NAMALWA (cell line): ENCODE measurements at places on chromosomes 1 and 21.

DNA sequence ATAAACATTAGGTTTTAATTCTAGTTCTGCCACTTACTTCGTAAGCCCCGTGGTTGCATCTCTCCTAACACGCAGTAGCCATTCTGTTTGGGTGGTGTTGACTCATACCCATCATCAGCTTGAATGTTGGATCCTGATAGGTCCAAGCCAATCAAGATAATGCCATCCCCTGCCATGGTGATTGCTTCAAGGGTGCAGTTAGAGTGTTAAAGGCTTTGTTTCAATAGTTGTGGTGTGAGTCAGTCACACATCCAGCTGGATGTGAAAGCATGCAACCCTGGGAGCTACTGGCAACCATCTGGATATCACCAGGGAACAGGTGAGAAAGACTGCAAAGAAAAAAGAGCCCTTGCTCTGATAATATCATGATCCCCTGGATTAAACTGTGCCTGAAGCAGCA, 69.1 kb downstream of the OMA1 start:
- no peak for DNase-seq

DNA sequence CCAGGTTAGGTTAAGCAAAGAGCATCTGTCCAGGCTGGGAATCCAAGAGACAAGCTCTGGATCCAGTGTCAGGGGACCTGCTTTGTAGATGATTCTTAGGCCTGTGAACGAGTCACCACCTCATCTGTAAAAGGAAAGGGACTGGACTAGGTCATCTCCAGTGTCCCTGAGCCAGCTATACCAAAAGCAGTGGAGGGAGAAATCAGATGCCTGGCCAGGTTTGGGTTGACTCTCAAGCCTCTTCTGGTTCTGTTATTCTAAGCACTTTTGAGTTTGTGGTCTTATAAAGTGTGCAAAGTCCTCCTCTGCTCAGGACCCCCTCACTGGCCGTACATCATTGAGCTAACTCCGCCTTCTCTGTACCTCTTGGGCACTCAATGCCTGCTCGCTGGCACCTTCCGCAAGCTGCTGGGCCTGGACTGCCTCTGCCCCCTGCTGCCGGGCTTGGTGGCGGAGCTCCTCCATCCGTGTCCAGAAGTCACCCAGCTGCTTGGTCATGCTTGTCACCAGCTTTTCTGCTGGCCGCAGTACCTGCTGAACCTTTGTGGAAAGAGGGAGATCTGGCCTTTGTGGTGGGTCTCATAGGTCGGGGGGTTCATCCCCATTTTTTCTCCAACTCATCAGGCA, 33.6 kb downstream of the CAMK1G start:
- DNase-seq: no peak

- DNase-seq: peak; percentile 93
Measured at GRCh38 chr1:13725714-13726175, 25.8 kb downstream of the PRDM2 start.

GRCh38 chr1:2930913-2931723, 90.1 kb upstream of the ACTRT2 start:
- no peak for DNase-seq
